Effector memory CD8-positive, alpha-beta T cell (primary cell): ENCODE measurements at places on chromosomes 2 and 18.

GRCh38 chr2:65867446-65867845, 435.0 kb upstream of the SPRED2 start:
- H3K27ac ChIP-seq, result peak overlapping the region; percentile 26
- no peaks in the 10 kb centered on the region for H3K36me3 ChIP-seq
- no peaks in the 10 kb centered on the region for H3K4me1 ChIP-seq
- H3K4me3 ChIP-seq, result no peak overlapping the region
- no peaks in the 10 kb centered on the region for H3K27me3 ChIP-seq
- no peak for DNase-seq

DNA sequence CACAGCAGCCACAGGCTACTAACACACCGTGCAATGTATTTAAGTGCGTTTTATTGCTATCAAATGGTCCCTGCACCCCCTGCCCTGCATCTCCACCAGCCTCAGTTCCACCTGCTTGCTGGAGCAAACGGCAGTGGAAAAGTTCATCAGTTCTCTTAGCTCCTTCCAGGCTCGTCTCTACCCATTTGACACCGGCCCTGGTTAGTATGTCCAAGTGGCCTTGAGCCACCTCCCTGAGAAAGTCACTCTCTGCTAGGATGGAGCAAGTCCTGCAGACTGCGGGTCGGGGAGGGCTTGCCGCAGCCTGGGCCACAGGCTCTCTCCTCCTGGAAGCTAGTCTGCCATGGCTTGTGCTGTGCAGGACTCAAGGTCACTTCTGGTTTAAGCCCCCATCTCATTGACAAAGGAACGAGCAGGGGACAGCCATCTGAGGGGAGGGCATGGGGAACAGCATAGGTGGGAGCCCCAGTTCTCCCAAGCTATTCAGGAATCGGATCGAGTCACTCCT, 74.9 kb downstream of the RHOB start:
- H3K4me3 ChIP-seq, result no peak overlapping the region
- H3K27me3 ChIP-seq, result peaks cover 32% of the 10 kb centered on the region
- H3K4me1 ChIP-seq, result no peaks in the 10 kb centered on the region

DNA sequence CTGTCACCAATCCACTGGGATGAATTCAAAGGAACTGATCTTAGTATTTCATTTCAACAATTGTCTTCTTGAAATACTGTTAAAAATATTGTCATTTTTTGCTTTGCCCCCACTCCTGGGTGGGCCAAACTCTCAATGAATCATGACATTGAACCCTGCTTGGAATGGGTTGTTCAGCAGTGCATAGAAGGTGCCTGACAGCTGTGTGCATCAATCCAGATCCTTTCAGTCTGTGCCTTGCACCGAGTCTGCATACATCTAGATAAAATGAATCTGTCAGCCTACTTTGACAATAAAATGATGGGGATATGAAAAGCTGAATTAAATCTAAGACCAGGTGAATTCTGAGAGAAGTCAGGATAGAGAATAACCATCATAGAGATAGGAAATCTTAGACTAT, 706.6 kb downstream of the CBLN2 start:
- H3K27me3 ChIP-seq, result no peaks in the 10 kb centered on the region
- DNase-seq, result no peak
- no peaks in the 10 kb centered on the region for H3K4me1 ChIP-seq

- peak overlapping the region; percentile 80 for H3K4me3 ChIP-seq
- no peak overlapping the region for H3K27ac ChIP-seq
- peaks cover 3% of the 10 kb centered on the region for H3K36me3 ChIP-seq
- DNase-seq, result no peak
- peaks cover 5% of the 10 kb centered on the region for H3K4me1 ChIP-seq
These were observed 431 bp upstream of the CNRIP1 start for GRCh38 chr2:68320118-68320641.

DNA sequence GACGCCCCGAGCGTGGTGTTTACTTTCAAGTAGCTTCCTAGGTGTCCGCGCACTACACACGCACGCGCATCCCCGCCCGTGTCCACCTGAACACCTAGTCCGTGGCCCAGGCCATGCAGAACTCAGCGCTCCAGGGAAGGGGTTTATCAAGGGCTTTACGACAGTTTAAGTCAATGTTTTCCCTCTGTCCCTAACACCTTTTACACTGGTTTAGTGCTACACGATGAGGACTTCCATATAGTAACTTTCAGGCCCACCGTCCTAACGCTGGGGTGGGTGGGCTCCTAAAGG, 1.4 kb upstream of the BCL2 start:
- no peaks in the 10 kb centered on the region for H3K27me3 ChIP-seq
- peaks cover 34% of the 10 kb centered on the region for H3K4me1 ChIP-seq
- peak overlapping the region; percentile 95 for H3K27ac ChIP-seq
- peaks cover 24% of the 10 kb centered on the region for H3K36me3 ChIP-seq
- no peak for DNase-seq

GRCh38 chr2:3222636-3223035, 155.0 kb downstream of the EIPR1 start:
- peak overlapping the region; percentile 47 for H3K4me3 ChIP-seq
- peaks cover 12% of the 10 kb centered on the region for H3K36me3 ChIP-seq
- peaks cover 33% of the 10 kb centered on the region for H3K4me1 ChIP-seq
- H3K27me3 ChIP-seq, result no peaks in the 10 kb centered on the region
- DNase-seq, result peak; percentile 46
- peak overlapping the region; percentile 97 for H3K27ac ChIP-seq

DNA sequence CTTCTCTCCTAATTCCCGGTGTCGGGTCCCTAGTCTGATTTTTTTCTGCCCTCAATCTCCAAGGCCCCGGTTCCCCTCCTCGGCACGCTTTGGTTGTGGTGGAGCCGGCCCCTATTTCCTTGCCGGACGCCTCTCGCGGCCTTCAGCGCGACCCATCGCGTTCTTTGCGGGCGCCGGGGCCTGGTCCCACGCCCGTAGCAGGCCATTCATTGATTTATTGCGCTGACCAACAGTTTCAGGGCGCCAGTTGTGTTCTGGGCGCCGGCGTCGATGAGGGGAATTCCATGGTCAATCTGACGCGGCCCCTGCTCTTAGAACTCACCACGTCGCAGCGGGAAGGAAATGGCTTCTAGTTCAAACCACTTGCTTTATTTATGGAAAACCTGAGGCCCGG, 396 bp downstream of the CNOT9 start:
- peak overlapping the region; percentile 99 for H3K27ac ChIP-seq
- peak; percentile 43 for DNase-seq
- H3K4me1 ChIP-seq, result peaks cover 47% of the 10 kb centered on the region
- peaks cover 52% of the 10 kb centered on the region for H3K36me3 ChIP-seq
- no peaks in the 10 kb centered on the region for H3K27me3 ChIP-seq

GRCh38 chr2:240207661-240208060, 67.2 kb upstream of the OTOS start:
- H3K4me1 ChIP-seq, result no peaks in the 10 kb centered on the region
- H3K4me3 ChIP-seq, result no peak overlapping the region
- no peak for DNase-seq

DNA sequence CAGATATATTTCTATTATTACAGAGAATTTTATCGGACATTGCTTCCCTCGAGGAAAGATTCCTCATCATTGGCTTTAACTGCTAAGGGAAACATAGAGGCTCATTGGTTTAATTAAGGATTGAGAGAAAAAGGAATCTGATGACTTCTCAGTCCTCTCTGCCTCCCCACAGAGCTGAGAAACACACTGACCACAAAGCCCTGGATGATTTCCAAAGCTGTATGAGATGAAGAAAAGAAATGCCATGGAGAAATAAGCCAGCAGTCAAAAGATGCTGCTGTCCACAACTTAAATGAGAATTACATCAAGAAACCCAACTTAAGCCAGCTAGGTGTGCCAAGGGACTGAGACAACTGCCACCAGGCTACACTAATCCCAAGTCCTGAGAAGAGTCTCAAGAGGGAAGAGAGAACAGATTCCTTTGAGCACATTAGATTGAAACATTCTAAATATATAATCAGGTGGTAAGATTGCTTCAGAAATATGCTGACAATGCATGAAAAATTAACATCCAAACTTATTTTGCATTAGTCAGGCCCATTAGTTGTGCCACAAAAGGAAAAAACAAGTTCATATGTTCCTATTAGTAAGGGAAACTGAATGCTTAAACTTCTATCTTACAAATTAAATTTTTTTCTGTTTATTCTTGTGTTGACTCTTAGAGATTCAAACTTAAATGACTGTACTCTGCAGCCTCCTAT, 308.1 kb upstream of the CYRIA start:
- no peaks in the 10 kb centered on the region for H3K4me1 ChIP-seq
- no peak for DNase-seq
- H3K27ac ChIP-seq, result no peak overlapping the region
- H3K27me3 ChIP-seq, result no peaks in the 10 kb centered on the region

- H3K36me3 ChIP-seq, result no peaks in the 10 kb centered on the region
- no peak overlapping the region for H3K4me3 ChIP-seq
- no peak for DNase-seq
- H3K27me3 ChIP-seq, result peaks cover 16% of the 10 kb centered on the region
- H3K27ac ChIP-seq, result no peak overlapping the region
- H3K4me1 ChIP-seq, result no peaks in the 10 kb centered on the region
These were observed 37.1 kb downstream of the EVA1A start for GRCh38 chr2:75523313-75524275.

DNA sequence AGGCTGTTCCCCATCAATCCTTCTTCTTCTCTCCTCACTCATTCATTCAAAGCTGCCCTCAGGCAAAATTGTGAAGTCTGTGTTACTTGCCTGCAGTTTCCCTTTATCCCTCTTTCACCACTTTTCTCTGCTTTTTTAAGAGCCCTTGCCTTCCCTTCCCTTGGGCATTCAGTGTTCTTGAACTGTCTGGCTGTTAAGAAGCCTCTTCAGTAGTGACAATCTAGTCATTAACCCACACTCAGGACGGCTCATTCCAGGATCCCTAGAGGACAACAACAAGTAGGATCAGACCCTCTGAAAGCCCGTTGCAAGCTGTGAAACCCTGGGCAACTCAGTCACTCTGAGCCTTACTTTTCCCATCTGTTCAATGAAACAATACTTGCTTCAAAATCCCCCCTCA, 615.7 kb downstream of the EPHA4 start:
- H3K27ac ChIP-seq, result no peak overlapping the region
- H3K27me3 ChIP-seq, result peaks cover 13% of the 10 kb centered on the region
- H3K36me3 ChIP-seq, result no peaks in the 10 kb centered on the region
- no peaks in the 10 kb centered on the region for H3K4me1 ChIP-seq
- DNase-seq, result no peak

GRCh38 chr18:30915336-30915988, 127.1 kb downstream of the DSC3 start:
- no peaks in the 10 kb centered on the region for H3K4me1 ChIP-seq
- H3K36me3 ChIP-seq, result peaks cover 3% of the 10 kb centered on the region
- H3K27me3 ChIP-seq, result no peaks in the 10 kb centered on the region
- H3K4me3 ChIP-seq, result no peak overlapping the region
- H3K27ac ChIP-seq, result no peak overlapping the region
- DNase-seq, result no peak

GRCh38 chr18:11906926-11907874, 917 bp downstream of the MPPE1 start:
- DNase-seq, result no peak
- no peaks in the 10 kb centered on the region for H3K27me3 ChIP-seq
- H3K36me3 ChIP-seq, result peaks cover 25% of the 10 kb centered on the region
- peak overlapping the region; percentile 97 for H3K27ac ChIP-seq
- H3K4me3 ChIP-seq, result peak overlapping the region; percentile 93

- no peak overlapping the region for H3K27ac ChIP-seq
- H3K4me1 ChIP-seq, result no peaks in the 10 kb centered on the region
- no peaks in the 10 kb centered on the region for H3K36me3 ChIP-seq
- DNase-seq, result no peak
These were observed 883.2 kb upstream of the PIK3C3 start for GRCh38 chr18:41071826-41072225.

DNA sequence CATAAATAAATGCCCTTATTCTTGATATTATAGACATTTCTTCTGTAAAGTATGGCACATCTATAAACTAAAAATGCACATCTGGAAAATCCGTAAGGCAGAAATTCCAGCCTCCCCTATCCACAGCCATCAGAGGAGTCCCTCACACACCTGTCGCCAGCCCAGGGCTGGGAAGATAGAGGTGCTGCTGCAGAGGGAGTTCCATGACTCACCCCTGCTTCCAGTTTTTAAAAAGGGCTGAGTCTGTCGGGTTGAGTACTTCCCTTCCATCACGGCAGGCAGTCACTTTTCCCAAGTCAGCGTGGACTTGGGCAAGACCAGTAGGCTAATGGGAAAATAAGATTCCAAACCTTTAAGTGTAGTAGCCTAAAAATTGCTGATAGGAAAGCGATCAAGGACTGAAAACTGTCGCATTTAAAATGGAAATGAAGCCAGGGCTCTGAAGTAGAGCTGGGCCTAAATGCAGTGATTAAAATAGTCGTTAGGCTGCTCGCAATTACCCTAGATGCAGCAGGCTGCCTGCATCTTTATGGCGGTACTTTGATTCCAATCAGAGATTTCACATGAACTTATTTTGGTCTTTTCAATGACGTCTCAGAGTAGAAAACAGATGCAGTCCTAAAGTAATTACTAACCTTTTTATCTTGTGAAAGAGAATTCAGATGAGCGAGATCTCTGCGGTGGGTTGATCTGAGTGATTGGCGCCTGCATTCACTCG, 280.5 kb downstream of the AGAP1 start:
- H3K27me3 ChIP-seq, result no peaks in the 10 kb centered on the region
- peaks cover 4% of the 10 kb centered on the region for H3K4me1 ChIP-seq
- DNase-seq, result no peak
- no peak overlapping the region for H3K27ac ChIP-seq
- peaks cover 13% of the 10 kb centered on the region for H3K36me3 ChIP-seq
- H3K4me3 ChIP-seq, result no peak overlapping the region

DNA sequence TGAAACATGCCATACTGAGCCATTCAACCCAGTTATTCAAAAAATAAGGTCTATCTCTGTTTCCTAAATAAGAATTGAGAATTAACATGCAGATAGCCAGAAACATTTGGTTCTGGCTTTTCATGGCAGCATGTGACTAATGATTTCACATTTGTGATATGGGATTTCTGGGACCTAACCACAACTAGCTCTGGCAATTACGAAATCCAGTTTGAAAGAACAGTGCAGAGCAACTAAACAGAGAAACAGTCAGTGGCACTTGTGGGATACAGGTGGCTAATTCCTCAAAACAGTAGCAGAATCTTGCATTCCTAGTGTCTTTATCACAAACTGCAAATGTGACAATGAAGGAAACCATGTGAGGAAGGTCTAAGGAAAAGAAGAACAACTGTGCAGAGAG, 637.8 kb upstream of the CHAC2 start:
- no peaks in the 10 kb centered on the region for H3K36me3 ChIP-seq
- H3K4me1 ChIP-seq, result peaks cover 3% of the 10 kb centered on the region
- no peaks in the 10 kb centered on the region for H3K27me3 ChIP-seq
- no peak overlapping the region for H3K27ac ChIP-seq
- no peak for DNase-seq

DNA sequence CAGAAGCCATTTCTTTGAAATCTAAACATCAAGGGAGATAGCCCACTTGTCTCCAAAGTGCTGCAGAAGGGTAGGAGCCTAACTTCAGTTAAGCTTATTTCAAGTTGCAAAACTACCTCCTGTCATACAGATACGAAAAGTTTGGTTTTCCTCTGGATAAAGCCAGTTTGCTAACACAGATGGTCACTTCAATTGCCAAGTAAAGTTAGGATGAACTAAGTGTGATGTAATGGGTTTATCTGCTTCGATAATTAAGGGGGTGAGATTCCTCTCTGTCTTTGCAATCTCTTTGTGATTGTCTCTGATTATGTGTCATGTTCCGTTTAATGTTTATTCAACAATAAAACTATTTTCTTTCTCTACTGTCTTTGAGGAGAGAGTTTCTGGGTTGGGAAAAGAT, 156.4 kb downstream of the SLC39A10 start:
- peaks cover 21% of the 10 kb centered on the region for H3K27me3 ChIP-seq
- no peak overlapping the region for H3K27ac ChIP-seq
- DNase-seq, result no peak
- H3K36me3 ChIP-seq, result no peaks in the 10 kb centered on the region
- H3K4me1 ChIP-seq, result no peaks in the 10 kb centered on the region
- H3K4me3 ChIP-seq, result no peak overlapping the region

- no peaks in the 10 kb centered on the region for H3K27me3 ChIP-seq
- H3K4me3 ChIP-seq, result no peak overlapping the region
- no peaks in the 10 kb centered on the region for H3K36me3 ChIP-seq
- no peaks in the 10 kb centered on the region for H3K4me1 ChIP-seq
- no peak for DNase-seq
These were observed 3.9 kb upstream of the HRH4 start for GRCh38 chr18:24456549-24456948.
